ENCODE measurements at places on chromosomes 12 and 14.

- peak; percentile 78 for DNase-seq
Observed at GRCh38 chr12:55940065-55940732, 9.2 kb downstream of the DGKA start.

- DNase-seq, result no peak
Observed at GRCh38 chr14:101191721-101192660, 288.5 kb upstream of the RTL1 start.

GRCh38 chr14:85421186-85421877 lies 108.6 kb upstream of the FLRT2 start:
- peak; percentile 72 for DNase-seq

DNA sequence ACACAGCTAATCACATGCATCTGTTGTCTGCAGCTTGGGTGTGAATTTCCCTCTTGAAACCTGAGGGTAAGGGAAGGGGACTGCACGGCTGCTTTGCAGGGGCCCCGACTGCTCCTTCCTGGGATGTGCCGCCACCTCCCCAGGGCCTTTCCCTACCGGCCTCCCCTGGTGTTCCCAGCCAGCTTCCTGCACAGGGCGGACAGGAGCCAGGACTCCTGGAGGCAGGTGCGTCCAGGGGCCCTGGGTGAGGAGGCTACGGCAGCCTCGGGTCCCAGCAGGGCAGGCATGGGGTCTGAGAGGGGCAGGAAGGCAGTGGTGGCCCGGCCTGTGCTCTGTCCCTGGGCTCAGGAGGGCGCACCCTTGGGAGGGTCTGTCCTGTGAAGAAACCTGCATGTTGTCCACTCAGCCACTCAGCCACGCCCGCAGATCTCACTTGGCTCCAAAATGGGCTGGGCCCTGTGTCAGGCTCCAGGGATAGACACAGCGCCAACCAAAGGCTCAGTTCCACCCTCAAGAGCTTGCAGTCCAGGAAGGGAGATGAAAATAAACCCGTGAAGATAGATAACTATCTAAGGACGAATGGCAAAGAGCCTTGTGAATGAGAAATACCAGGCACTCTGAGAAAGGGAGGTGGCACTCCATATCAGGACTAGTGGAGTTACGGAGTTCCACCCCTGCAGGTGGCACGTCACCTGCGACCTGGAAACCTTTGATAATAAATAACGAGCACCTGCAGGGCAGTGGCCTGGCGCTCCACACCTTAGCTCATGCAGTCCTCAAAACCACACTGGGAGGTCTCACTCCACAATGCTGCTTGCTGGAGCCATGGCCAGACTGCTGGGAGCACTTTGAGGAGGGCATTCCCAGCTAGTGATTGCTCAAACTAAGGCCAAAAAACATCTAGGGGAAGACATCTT lies 427.4 kb downstream of the AACS start:
- no peak for DNase-seq

GRCh38 chr12:31361730-31362114 lies 35.8 kb upstream of the SINHCAF start:
- DNase-seq, result no peak

DNA sequence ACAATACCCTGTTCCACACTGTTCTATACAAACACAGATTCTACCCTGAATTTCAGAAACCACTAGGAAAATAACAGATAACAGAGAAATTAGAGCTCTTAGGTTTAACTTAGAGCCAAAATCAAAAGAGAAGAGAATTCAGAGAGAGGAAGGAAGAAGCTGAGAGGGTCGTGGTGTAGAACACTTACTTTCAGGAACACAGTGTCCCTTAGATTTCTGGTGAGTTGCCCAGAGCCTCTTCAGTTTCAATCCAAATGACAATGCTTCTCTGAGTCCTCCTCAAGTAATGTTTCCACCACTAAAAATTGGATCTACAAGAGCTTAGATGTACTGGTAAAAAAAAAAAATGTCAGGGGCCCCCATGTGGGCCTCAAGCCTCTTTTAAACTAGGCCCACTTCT lies 2.6 kb downstream of the YAF2 start:
- DNase-seq, result no peak

GRCh38 chr12:52070185-52070925 lies 577 bp downstream of the ATG101 start:
- DNase-seq, result no peak

DNA sequence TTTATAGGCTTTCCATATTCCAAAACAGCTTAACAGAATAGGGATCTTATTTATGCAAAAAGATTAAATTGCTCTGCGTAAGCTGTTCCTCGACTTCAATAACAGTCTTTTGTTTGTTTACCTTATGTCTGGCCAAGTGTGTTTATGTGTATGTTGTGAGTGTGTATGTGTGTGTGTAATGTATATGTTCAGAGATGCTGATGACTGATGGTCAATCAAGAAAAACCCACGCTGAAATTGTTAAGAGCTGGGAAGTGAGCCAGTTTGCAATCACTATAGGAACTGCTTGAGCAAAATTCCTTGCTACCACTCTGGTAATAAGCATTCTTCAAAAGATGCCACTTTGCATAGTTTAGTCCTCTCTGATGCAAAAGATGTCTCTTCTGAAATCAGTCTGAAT lies 59.6 kb downstream of the PRKD1 start:
- no peak for DNase-seq

GRCh38 chr14:52948836-52949235 lies 2.0 kb downstream of the FERMT2 start:
- no peak for DNase-seq

DNA sequence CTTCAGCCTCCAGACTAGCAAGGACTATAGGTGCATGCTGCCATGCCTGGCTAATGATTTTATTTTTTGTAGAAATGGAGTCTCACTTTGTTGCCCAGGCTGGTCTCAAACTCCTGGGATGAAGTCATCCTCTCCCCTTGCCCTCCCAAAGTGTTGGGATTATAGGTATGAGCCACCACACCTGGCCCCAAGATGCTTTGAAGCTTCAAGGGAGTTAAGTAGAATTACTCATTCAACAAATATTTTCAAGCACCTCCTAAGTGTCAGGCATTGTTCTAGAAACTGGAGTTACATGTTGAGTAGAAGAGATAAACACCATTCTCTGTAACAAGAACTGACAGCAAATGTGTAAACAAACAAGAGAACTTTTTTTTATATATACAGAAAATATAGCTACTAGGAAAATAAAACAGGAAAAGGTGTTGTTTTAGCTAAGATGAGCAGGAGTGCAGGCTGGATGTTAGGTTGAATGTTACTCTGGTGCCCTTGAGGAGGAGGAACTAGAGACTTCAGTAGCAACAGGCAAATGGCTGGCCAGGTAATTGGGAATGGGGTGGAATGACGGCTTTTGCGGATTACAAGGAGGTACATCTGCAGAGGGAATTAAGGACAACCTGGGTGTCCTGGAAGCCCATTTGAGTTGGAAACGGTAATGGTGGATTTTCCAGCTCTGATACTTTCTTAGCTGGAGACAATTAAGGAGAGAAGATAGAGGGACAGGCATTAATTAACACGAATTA lies 32.0 kb upstream of the CFAP54 start:
- DNase-seq, result no peak
